Progenitor cell of endocrine pancreas (in vitro differentiated cells): ENCODE measurements at places on chromosomes 6 and 20. TPM values are rescaled to one million over a fixed set of nuclear protein-coding genes. Genes with fewer than 3 reads are reported as not detected.

LY6G5C gene
- total RNA-seq, result 4.4 and 6.5 TPM in 2 replicates

DNA sequence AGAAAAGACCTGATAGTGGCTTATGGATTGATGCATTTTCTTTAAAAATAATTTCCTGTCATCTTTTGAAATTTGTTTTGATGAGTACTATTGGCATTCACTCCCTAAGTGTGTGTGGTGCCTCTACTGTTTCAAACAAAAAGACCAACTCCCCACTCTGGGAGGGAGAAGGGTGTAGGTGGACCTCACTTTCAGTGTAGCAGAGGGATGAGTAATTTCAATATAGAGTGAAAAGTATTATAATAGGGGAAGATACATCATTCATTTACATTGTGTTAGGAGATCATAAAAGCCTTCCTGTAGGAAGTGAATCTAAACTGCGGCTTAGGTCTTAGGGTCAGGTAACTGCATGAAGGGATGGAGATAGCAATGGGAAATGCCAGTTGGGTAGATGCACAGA lies 46.4 kb downstream of the SAMD3 start:
- no peak for DNase-seq

DNA sequence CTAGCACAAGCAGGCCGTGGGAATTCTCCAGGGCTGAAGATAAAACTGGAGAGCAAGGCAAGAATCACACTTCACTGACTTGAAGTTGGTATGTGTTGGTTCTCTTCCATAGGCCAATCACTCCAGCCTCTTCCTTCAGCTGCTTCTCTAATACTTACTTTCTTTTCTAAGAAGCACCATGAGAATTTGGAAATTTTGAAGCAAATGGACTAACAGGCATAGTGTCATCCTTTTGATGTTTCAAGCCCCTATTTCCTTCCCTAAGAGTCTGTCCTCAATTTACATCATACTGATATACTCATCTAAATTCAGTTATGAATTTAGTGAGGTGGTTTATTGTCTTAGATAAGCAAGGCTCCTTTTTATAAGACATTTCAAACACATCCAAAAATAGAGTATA lies 24.0 kb downstream of the SLC26A8 start:
- DNase-seq, result no peak

DNA sequence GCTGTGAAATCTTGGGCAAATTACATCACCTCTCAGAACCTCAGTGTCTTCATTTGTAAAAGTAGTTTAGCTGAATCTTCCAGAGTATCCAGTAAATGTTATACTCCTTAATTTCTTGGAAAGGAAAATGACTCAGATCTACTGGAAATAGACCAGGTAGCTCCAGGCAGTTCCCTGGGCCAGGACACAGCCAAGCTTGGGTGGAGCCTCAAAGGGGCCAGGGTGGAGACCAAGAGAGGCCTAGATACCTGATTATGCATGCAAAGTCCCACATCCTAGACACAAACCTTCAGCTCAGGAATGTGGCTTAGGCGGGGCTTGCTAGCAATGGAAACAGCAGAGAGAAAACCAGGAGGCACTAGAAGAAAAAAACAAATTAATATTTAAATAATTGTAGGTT lies 272.8 kb downstream of the MAFB start:
- no peak for DNase-seq

KCNK15 gene
- total RNA-seq, result 0.22 and 0.27 TPM in 2 replicates

CRISP2 gene
- total RNA-seq, result not detected in 2 replicates

RNF217 gene
- total RNA-seq, result 22.6 and 27.6 TPM in 2 replicates

DNA sequence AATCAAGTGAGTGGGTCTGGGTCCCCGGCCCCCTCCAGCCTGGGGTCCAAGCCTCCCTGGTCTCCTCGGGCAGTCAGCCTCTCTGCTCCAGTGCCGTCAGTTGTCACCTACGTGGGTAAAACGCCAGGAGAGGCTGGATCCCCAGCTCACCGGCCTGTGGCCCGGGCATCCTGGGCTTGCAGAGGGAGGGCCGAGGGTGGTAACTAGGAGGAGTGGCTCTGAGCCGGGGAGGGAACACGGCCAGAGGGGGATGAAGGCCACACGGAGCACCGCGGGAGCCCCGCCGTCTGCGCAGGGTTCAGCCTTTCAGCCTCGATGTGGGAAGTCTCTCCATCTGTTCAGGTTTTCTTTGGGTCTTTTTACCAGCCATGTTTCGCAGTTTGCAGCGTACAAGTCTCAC lies 29.5 kb upstream of the BHLHE23 start:
- no peak for DNase-seq

TRIM31 gene
- total RNA-seq, result not detected in 2 replicates

CGAS gene
- total RNA-seq, result 0.24 and 0.31 TPM in 2 replicates

DNA sequence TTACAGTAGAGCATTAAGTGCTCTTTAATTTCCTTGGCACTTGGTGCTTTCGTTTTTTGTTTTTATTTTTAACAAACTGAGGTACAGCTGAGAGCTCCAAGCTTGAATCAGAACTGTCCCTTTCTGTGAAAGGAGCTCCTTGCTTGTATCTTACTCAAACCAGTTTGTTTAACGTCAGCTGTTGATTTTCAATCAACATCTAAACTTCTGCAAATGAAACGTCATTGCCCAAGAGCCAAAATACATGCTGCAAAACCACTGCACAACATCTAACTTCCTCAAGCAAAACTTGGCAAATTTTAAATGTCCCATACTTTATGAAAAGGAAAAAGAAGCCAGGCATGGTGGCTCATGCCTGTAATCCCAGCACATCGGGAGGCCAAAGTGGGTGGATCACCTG lies 15.2 kb downstream of the VNN2 start:
- DNase-seq, result no peak
